ENCODE measurements at places on chromosomes 2 and 18.

DNA sequence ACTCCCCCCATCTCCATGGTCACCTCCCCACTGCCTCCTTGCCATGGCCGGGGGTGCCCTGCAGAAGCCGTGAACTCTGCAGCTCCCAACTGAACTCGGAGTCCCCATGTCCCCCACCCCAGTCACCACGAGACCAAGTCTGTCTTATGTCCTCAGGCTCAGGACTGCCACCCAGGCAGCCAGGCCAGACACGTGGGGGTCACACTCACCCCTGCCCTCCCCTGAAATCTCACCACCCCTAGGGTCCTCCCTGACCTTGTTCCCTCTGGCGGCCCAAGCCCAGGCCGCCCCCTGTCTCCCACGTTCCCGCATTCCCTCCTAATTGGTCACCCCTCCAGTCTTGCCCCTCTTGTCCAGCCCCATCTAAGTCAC is 11.0 kb downstream of the AQP12A start:
- H3K27me3 ChIP-seq: peaks cover 11% of the 10 kb centered on the region
- H3K27ac ChIP-seq: no peak overlapping the region
- peaks cover 23% of the 10 kb centered on the region for H3K4me1 ChIP-seq
- no peaks in the 10 kb centered on the region for H3K36me3 ChIP-seq

DNA sequence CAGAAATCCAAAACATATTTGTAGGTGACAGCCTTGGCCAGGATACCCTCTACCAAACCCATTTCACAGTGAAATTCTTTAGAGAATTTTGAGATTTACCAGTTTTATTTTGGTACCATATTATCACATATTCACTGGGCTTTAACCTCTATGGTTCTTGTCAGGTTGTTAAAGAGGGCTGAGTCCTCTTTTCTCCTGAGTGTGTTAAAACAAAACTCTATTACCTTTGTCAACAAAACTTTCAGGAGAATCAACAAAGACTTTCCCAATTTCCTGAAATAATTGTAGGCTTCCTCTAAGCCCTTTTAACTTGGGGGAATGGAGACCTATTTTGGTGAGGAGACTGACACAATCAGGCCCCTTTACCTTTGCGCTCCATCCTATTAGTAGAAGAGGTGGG is 155.2 kb downstream of the TRABD2A start:
- peaks cover 31% of the 10 kb centered on the region for H3K4me1 ChIP-seq
- no peaks in the 10 kb centered on the region for H3K27me3 ChIP-seq
- H3K27ac ChIP-seq: no peak overlapping the region
- DNase-seq: no peak
- H3K36me3 ChIP-seq: peaks cover 43% of the 10 kb centered on the region

DNA sequence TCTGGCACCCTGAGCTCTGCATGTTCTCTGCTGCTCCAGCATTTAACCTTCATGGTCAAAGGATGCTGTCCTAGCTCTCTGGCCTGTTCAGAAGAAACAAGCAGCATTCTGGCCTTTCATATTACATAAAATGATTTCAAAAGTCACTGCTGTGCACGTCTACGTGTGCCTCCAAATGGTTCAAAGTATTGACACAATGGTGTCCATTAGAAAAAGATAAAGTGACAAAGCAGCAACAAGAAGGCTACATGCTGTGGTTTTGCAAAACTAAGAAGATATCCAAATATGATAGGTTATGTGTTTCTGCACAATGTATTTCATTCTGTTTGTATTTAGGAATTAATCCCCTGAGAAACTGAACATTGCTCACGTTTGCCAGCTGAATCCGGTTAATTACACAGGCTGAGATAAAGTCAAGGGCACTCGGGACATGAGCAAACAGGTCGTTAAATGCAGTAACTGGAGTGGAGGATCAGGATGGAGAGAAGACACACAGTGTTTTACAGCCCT is 258.5 kb downstream of the DOK6 start:
- peaks cover 4% of the 10 kb centered on the region for H3K27me3 ChIP-seq
- no peaks in the 10 kb centered on the region for H3K4me1 ChIP-seq
- no peaks in the 10 kb centered on the region for H3K36me3 ChIP-seq
- H3K27ac ChIP-seq: no peak overlapping the region

DNA sequence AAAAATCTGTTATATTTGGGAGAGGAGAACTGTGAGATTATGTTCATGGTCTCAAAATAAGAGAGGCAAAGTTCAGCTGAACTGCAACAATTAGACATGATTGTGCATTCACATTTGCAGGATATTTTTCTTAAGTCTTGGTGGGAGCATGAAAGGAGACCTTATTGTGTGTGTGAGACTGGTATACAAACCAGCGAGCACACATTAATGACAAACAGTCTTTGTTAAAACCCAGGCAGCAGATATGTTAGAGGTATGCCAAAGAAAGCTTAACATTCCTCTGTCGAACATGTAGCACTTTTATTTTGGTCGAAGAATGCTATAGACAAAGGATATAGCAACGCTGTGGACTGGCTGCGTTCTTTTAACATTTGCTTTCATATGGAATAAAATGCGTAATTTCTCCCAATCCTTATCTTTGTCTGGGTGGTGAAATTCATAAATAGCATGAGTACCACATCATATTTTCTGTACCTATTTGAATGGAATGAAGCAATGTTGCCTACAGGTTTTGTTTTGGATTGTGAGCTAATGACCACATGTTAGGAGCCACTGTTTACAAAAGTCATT is 88.4 kb downstream of the ICOS start:
- DNase-seq: no peak
- no peak overlapping the region for H3K27ac ChIP-seq
- peaks cover 10% of the 10 kb centered on the region for H3K4me1 ChIP-seq
- no peaks in the 10 kb centered on the region for H3K27me3 ChIP-seq

- H3K4me1 ChIP-seq: no peaks in the 10 kb centered on the region
- H3K36me3 ChIP-seq: no peaks in the 10 kb centered on the region
- no peak overlapping the region for H3K27ac ChIP-seq
- no peak overlapping the region for H3K4me3 ChIP-seq
- H3K27me3 ChIP-seq: no peaks in the 10 kb centered on the region
- DNase-seq: no peak
These were observed 1337.6 kb upstream of the SLC39A10 start for GRCh38 chr2:194319222-194319992.

- DNase-seq: no peak
- peaks cover 2% of the 10 kb centered on the region for H3K27me3 ChIP-seq
- peaks cover 2% of the 10 kb centered on the region for H3K4me1 ChIP-seq
- H3K36me3 ChIP-seq: no peaks in the 10 kb centered on the region
These were observed 28.3 kb downstream of the KLHL23 start for GRCh38 chr2:169761970-169762292.

GRCh38 chr2:176140513-176141317 is 10.6 kb upstream of the HOXD4 start:
- peak overlapping the region; percentile 59 for H3K4me3 ChIP-seq
- H3K36me3 ChIP-seq: peaks cover 12% of the 10 kb centered on the region
- no peak overlapping the region for H3K27ac ChIP-seq
- peaks cover 87% of the 10 kb centered on the region for H3K27me3 ChIP-seq
- H3K4me1 ChIP-seq: peaks cover 8% of the 10 kb centered on the region
- DNase-seq: peak; percentile 63

- DNase-seq: no peak
- peaks cover 11% of the 10 kb centered on the region for H3K4me1 ChIP-seq
- H3K36me3 ChIP-seq: no peaks in the 10 kb centered on the region
- no peak overlapping the region for H3K4me3 ChIP-seq
These were observed 8.4 kb upstream of the PSMD1 start for GRCh38 chr2:231047923-231048915.

- H3K27me3 ChIP-seq: no peaks in the 10 kb centered on the region
- H3K36me3 ChIP-seq: peaks cover 18% of the 10 kb centered on the region
- H3K4me3 ChIP-seq: no peak overlapping the region
- no peak for DNase-seq
These were observed 330.5 kb upstream of the SLC39A10 start for GRCh38 chr2:195326537-195326936.

GRCh38 chr2:81583311-81584108 is 1279.0 kb upstream of the LRRTM1 start:
- no peaks in the 10 kb centered on the region for H3K36me3 ChIP-seq
- no peak overlapping the region for H3K27ac ChIP-seq
- H3K4me1 ChIP-seq: no peaks in the 10 kb centered on the region

GRCh38 chr2:20176760-20177159 is 48.2 kb downstream of the SDC1 start:
- DNase-seq: no peak
- H3K4me3 ChIP-seq: no peak overlapping the region
- H3K4me1 ChIP-seq: no peaks in the 10 kb centered on the region
- H3K27ac ChIP-seq: no peak overlapping the region
- H3K36me3 ChIP-seq: no peaks in the 10 kb centered on the region

DNA sequence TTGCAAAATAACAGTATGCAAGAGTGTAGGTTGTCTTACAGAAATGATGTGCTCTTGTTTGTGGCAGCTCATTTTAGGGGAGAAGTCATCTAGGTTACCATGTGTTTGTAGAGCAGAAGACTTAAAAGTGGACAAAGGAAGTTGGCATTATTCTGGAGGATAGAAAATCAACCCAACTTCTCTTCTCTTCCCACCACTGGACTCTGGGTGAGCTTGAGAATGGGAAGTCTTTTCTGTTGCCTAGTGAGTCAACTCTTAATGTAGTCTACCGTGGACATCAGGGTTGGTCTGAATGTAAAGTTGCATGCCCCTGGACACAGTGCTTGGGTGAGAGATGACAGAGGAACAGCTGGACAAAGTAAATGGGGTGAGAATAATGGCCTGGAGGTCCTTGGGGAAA is 98.3 kb downstream of the FMNL2 start:
- H3K27me3 ChIP-seq: no peaks in the 10 kb centered on the region
- no peaks in the 10 kb centered on the region for H3K36me3 ChIP-seq
- H3K27ac ChIP-seq: no peak overlapping the region
- H3K4me1 ChIP-seq: no peaks in the 10 kb centered on the region
- DNase-seq: no peak
- no peak overlapping the region for H3K4me3 ChIP-seq

- no peaks in the 10 kb centered on the region for H3K36me3 ChIP-seq
- no peak overlapping the region for H3K27ac ChIP-seq
- no peaks in the 10 kb centered on the region for H3K4me1 ChIP-seq
- H3K4me3 ChIP-seq: no peak overlapping the region
- no peaks in the 10 kb centered on the region for H3K27me3 ChIP-seq
These were observed 79.8 kb upstream of the LRPPRC start for GRCh38 chr2:44075541-44075940.

DNA sequence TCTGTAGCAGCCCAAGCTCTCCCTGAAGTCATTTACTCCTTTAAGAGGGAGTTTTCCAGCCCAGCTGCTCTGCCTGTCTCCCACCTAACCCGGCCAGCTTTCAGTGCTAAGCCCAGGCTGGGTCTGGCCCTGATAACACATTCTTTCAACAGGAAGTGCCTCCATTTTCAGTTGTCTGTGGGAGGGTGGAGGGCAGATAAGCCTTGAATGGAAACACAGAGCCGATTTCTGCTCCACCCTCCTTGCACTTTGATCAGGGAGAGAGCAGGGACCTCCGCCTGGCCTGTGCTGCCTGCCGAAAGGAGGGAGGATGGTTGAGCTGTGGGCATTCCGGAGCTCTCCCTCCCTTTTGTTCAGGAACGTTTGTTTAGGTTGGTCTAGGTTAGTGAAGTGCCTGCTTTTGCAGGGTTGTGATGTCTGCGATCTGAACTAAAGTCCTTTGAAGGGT is 24.8 kb downstream of the GATA6 start:
- no peaks in the 10 kb centered on the region for H3K36me3 ChIP-seq
- no peak overlapping the region for H3K27ac ChIP-seq
- H3K4me1 ChIP-seq: peaks cover 1% of the 10 kb centered on the region
- no peak for DNase-seq
- H3K4me3 ChIP-seq: no peak overlapping the region
- peaks cover 9% of the 10 kb centered on the region for H3K27me3 ChIP-seq

- no peaks in the 10 kb centered on the region for H3K27me3 ChIP-seq
- peaks cover 19% of the 10 kb centered on the region for H3K4me1 ChIP-seq
- H3K4me3 ChIP-seq: no peak overlapping the region
- H3K36me3 ChIP-seq: peaks cover 21% of the 10 kb centered on the region
- no peak overlapping the region for H3K27ac ChIP-seq
These were observed 53.2 kb downstream of the BMPR2 start for GRCh38 chr2:202429164-202429980.
